ENCODE measurements at places on chromosomes 16 and 17.

- DNase-seq: no peak
Observed at GRCh38 chr17:58960068-58960467, 146.6 kb downstream of the TRIM37 start.

DNA sequence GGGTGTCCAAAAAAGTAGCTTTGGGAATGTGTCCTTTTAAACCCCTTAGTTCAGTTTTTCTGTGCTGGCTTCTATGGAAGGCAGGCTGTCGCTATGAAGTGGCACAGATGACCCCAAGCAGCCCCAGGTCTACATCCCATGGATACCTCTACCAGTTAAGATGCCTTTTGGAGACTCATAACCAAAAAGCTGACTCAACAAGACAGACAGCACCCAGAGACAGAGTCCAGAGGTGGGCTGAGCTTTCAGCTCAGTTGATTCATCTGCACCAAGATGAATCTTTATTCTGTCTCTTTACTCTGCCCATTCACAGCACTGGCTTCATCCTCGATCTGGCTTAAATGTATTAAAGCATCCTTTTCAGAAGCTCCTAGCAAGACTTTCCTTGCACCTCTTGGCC is 29.8 kb upstream of the RBBP6 start:
- no peak for DNase-seq

GRCh38 chr16:57519796-57520360 is 16.5 kb downstream of the CCDC102A start:
- peak; percentile 77 for DNase-seq

- no peak for DNase-seq
Observed at GRCh38 chr17:33202021-33202420, 91.1 kb downstream of the ASIC2 start.

DNA sequence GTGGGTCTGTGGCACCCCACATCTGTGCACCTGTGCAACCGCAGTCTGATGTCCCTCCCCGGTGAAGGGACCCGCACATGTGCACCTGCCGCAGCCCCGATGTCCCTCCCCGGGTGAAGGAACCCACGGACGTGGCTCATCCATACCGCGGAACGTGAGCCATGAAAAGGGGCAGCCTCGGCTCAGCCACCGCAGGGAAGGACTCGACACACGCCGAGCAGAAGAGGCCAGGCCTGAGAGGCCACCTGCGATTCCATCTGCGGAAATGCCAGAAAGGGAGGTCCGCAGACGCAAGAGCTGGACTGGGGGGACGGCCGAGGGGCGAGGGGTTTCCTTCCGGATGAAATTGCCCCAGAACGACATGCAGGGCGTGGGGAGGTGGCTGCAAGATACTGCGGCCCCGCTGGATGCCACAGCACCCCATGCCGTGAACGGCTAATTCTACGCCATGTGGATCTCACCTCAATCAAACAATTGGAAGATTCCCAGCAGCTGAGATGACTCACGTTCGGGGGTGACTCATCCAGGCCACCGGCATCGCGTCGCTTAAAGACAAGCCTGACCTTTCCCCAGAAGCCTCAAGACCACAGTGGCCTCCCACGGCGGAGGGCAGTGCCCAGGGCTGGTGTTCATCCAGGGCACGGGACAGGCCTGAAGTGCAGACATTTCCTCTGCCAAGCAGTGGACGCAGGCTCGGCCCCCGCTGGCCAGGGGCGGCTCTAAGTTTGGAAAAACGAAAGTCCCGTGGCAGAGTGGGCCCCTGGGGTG is 21.0 kb downstream of the SOX8 start:
- peak; percentile 65 for DNase-seq

GRCh38 chr16:87133966-87134627 is 183.1 kb downstream of the C16orf95 start:
- DNase-seq: no peak

GRCh38 chr17:6491071-6491700 is 46.9 kb downstream of the PIMREG start:
- no peak for DNase-seq

GRCh38 chr16:89444728-89445127 is 45.6 kb downstream of the ANKRD11 start:
- no peak for DNase-seq

GRCh38 chr16:11556945-11557720 is 29.6 kb downstream of the LITAF start:
- no peak for DNase-seq

- no peak for DNase-seq
Observed at GRCh38 chr16:14462811-14463210, 167.2 kb downstream of the PARN start.

DNA sequence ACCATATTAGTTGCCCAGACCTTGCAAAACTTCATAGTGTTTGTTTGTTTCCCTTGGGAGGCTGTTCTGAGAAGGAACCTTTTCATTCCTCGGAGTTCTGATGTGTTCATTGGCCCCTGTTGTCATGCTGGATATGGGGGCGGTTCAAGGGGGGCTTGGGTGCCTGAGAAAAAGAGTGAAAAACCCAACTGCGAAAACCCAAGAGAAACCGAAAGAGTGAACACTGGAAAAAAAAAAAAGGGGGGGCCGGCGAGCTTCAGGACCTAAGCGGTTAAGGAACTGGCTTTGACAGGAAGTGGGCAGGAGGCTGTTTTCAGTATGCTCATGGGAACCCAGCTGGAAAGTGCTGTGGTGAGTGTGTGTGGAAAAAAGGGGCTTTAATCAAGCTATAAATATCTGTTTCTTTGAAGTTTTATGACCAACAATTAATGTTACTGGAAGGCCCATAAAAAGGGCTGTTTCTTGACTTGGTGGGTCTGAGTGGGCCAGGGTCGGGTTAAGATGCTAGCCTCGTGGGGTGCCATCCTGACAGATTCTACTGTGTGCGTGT is 510.7 kb downstream of the MAF start:
- DNase-seq: peak; percentile 26

DNA sequence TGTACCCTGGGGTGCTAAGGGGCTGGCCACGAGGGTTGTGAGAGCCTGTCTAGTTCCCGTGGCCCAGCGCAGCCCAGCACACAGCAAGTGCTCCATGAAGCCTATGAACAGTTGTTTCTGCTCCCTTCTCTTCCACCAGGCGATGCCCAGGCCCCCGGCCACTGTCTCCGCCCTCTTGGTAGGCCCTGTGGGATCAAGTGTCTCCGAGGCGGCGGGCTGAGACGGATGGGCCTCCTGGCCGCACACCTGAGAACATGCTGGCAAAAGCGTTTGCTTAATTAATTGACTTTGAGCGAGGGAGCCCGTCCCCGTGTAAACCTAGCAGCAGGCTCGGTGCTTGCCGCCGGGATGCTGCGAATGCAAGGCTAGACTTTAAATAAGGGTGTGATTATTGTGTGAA is 129.7 kb upstream of the GSE1 start:
- DNase-seq: no peak

- DNase-seq: no peak
Observed at GRCh38 chr17:72789711-72790110, 302.8 kb downstream of the SLC39A11 start.

DNA sequence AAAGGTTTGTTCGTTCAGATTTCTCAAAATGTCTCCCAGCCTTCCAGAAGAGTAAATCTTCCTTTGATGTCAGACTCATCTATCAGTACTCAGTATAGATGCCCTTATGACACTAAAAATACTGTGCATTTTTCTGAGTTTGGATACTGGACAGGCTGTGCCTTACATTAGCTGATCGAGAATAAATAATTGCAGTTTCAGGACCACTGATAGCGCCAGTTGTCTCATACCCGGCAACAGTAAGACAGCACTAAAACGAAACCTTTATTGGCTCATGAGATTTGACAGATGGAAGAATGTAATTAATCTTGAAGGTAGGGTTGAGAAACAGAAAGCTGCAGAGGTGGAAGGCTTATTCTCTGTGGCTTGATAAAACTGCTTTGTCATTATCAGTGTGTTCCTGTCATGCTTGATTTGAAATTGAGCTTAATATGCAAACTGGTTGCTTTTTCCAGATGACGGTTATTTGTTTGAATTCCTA is 1.2 kb downstream of the ATP6V0A1 start:
- DNase-seq: no peak

GRCh38 chr16:24074574-24074973 is 181.6 kb upstream of the CACNG3 start:
- DNase-seq: no peak

DNA sequence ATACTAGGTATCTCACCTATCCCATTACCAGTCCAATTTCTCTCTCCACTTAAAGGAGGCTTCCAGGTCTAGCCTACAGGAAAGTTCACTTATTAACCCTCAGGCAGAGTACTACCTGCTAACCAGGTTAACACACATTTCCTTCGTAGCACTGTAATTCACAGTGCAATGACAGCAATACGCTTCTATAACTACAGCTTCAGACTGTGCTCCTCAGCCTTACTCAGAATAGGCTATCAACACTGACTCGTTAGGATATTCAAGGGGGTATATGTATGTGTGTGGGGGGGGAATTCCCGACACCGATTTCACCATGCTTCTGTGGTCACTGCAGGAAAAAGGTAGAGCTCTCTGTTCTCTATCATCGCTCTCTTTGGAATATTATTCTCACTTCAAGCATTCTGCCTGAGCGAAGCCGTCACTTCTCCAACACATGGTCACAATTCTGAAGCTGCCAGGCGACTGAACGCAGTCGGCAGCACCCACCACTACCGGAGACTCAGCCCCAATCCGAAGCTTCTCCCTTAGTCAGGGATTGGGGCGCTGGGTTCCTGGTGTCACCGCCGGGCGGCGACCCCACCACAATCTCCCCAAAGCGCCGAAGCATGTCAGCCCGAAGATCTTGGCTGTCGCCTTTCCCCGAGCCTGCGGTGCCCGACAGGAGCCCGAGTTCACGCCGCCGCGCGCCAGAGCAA is 618 bp downstream of the GGA3 start:
- no peak for DNase-seq

DNA sequence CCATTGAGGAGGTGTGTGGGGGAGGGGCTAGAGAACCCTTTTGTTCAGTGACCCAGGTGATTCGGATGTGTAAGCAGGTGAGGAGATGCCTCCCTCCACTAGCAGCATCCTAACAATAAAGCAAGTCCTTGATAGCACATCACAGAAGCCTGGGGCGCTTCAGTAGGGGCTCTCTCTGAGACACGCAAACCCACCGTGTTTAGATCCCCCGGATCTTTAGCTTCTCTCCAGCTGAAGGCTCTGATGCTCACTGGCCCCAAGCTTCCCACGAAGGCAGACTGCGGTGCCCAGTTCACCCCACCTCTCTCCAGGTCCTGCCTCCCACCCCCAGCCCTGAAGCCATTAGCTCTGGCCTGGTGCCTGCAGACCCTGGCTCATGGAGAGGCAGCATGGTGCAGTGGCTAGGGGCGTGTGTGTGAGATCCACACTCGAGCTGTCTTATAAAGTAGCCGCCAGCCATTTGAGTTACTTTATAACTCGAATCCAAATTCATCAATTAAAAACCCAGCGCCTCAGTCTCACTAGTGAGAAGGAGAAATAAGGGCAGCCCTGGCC is 204.7 kb upstream of the TNRC6C start:
- DNase-seq: no peak

DNA sequence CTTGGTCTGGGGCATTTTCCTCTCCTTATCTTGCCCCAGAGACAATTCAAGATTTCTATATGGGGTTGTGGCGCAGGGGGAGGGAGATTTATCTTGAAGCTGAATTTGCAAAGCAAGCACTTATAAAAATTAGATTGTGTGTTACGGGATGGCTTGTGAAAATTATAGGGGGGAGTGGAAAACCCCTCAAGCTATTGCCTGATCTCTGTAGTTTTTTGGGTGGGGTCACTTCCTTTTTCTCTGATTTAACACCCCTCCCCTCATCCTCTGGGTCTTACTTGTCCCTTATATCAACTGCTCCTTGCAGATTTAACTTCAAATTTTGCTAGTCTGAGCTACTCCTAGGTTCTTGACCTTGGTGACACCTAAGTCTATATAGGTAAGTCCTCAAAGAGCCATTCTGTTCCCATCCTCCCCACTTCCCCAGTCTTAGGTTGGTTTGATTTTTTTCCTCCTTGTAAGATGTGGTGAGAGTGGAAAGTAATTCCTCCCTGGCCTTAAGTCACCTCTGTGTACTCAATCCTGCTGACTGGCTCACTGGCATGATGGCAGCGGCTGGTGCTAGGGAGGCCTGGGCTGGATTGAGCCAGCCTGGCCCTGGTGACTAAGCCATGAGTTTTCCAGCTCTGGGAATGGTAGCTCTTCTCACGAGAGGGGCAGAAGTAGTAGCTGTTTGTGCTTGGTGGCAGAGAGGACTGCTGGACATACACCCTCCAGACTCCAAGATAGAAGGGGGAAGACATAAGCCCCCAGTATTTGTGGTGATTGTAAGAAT is 2.3 kb downstream of the ARL4D start:
- DNase-seq: no peak

GRCh38 chr17:49496183-49496866 is 1.2 kb downstream of the NGFR start:
- DNase-seq: peak; percentile 69
